ENCODE measurements at places on chromosomes 6 and 20. TPM values are rescaled to one million over a fixed set of nuclear protein-coding genes. Genes with fewer than 3 reads are reported as not detected.

Gene RBM39
- 291 TPM for total RNA-seq

Gene MAP1LC3A
- 32.1 TPM for total RNA-seq

Gene BPIFB1
- not detected for total RNA-seq

Gene GSTA4
- 17.9 TPM for total RNA-seq

Gene FNDC11
- total RNA-seq, result 0.51 TPM

DNA sequence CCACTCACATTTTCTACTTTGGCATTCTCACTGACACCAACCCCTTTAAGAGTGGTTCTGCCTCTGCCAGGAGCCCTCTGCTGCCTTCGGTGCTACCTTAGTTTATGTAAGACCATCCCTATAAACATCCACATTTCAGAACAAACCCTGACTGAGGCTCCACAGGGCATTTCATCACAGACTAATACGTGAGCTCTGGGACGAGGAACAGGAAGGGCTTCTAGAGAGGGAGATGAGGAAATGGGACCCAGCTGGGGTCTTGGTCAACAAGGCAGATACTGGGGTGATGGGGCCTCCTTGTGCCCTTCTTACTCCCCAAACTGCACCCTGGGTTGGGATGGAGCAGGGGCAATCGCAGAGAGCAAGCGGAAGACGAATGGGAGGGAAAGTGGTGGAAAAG is 86.5 kb upstream of the FYN start:
- H3K4me1 ChIP-seq, result no peaks in the 10 kb centered on the region
- no peak overlapping the region for H3K4me3 ChIP-seq
- H3K36me3 ChIP-seq, result no peaks in the 10 kb centered on the region
- peaks cover 8% of the 10 kb centered on the region for H3K27me3 ChIP-seq

DNA sequence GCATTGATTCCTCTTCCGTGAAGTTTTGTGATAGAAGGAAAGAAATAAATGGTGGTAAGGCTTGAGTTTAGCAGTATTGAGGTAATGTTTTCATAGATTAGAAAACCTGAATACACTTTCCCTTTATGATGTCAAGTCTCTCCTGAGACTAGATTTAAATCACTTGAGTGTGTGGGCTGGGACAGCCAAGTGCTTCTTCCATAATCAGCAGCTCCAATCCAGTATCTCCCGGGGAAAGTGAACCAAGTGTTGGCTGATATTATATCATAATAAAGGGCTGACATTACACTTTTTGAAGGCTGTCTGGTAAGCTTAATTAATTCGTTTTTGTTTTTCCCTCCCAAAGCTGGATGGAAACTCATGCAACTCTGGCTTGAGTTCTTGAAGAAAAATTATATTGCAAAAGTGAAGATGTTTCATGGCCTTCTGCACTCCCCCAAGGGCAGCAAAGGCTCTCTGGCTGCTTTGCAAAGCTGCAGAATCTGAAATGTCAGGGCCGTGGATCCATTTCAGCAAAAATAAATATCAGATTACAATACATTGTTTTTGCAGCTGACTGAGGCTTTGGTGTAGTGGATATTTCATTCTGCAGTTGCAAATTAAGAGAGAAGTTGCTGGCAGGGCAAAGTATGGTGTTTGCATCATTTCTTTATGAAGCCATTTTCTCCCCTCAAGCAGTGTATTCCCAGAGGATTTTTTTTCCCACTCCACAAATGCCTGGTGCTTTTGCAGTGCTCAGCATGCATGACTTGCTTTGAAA is 101.2 kb downstream of the MKKS start:
- no peaks in the 10 kb centered on the region for H3K4me1 ChIP-seq
- no peak overlapping the region for H3K27ac ChIP-seq
- no peaks in the 10 kb centered on the region for H3K36me3 ChIP-seq
- no peak overlapping the region for H3K4me3 ChIP-seq
- DNase-seq, result no peak
- no peaks in the 10 kb centered on the region for H3K27me3 ChIP-seq

GRCh38 chr6:35078896-35079295 is 62.2 kb downstream of the TCP11 start:
- no peak overlapping the region for H3K4me3 ChIP-seq
- no peak for DNase-seq
- no peaks in the 10 kb centered on the region for H3K27me3 ChIP-seq
- no peak overlapping the region for H3K27ac ChIP-seq

- DNase-seq, result no peak
- H3K27me3 ChIP-seq, result no peaks in the 10 kb centered on the region
- no peaks in the 10 kb centered on the region for H3K36me3 ChIP-seq
- H3K4me3 ChIP-seq, result no peak overlapping the region
Observed at GRCh38 chr6:80439721-80440470, 333.4 kb downstream of the BCKDHB start.

DNA sequence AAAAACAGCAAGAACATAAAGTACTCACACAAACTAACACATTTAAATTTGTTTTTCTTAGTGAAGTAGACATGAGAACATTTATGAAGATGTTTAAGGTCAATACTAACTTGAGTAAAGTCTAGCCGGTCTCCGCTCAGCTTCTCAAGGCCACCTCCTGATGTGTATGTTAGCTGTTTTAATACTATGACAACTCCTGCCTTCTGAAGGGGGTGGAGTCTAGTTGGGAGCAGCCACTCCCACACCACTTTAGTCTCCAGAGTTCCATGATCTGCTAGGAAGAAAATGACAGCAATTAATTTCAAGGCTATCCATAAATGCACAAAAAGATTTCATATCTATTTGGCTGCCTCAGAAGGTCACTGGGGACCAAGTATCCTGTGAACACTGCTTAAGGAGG is at the start of gene GSTA3:
Gene GSTA3, minus strand, starts transcription at position 168 of the 400 bp plus-strand sequence. CDS start 3,864 bp downstream, outside the sequence.
- H3K4me3 ChIP-seq, result no peak within 1 kb of the TSS
- H3K36me3 ChIP-seq, result no peaks in the 10 kb centered on the region
- no peak for DNase-seq
- H3K4me1 ChIP-seq, result no peaks in the 10 kb centered on the region

GRCh38 chr6:162798546-162799266 is 70.9 kb downstream of the PACRG start:
- no peak overlapping the region for H3K27ac ChIP-seq
- DNase-seq, result no peak

DNA sequence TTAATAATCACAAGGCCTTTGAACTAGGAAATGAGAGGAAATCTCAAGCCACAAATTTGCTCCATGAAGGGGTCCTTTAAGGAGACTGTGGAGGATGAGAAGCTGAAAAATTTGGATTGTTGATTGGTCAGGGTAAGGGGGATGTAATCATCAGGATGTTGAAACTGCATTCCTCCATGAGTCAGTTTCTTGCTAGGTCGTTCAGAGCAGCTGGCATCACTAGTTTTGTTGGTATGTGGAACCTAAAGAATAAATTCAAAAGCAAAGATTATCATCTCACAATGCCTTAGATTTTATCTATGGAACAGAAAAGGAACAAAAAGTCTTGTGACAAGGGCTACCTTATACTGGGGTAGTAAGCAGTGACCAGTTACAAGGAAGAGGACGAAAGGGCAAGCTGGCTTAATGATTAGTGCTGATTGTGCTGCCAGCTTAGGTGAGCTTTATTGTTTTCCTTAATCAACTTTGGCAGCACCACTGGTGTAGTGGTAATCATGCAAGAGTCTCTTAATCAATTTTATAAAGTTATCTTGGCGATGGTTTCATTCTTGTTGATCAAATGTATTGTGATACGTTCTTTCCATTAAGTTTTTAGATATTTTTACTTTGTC is 36.6 kb downstream of the CRISP2 start:
- H3K27me3 ChIP-seq, result no peaks in the 10 kb centered on the region
- no peak overlapping the region for H3K27ac ChIP-seq
- H3K4me1 ChIP-seq, result peaks cover 2% of the 10 kb centered on the region
- H3K36me3 ChIP-seq, result no peaks in the 10 kb centered on the region

GRCh38 chr20:51175724-51176123 is 152.8 kb upstream of the KCNG1 start:
- no peaks in the 10 kb centered on the region for H3K36me3 ChIP-seq
- DNase-seq, result no peak
- H3K27me3 ChIP-seq, result peaks cover 12% of the 10 kb centered on the region
- no peak overlapping the region for H3K4me3 ChIP-seq
- no peak overlapping the region for H3K27ac ChIP-seq

DNA sequence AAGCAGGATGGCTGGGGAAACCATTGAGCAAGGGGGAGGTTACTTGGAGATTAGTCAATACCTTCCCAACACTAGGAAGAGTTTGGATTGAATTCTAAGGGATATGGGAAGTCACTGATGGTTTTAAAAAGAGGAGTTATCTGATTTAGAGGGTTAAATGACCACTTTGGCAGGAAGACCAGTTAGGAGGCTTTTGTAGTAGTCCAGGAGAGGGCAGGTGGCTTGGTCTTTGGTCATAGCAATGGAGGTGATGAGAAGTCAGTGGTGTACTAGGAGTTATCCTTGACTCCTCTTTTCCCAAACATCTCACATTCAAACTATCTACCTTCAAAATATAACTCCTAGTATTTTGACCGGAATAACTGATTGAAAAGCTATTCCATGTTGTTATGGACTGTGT is 644.1 kb downstream of the UTRN start:
- no peak overlapping the region for H3K27ac ChIP-seq
- H3K4me3 ChIP-seq, result no peak overlapping the region
- H3K36me3 ChIP-seq, result no peaks in the 10 kb centered on the region
- no peak for DNase-seq
- H3K27me3 ChIP-seq, result no peaks in the 10 kb centered on the region
- H3K4me1 ChIP-seq, result no peaks in the 10 kb centered on the region

GRCh38 chr20:44580581-44581268 is 1.7 kb upstream of the PKIG start:
- H3K27me3 ChIP-seq, result no peaks in the 10 kb centered on the region
- peak overlapping the region; percentile 96 for H3K27ac ChIP-seq
- peak; percentile 69 for DNase-seq

DNA sequence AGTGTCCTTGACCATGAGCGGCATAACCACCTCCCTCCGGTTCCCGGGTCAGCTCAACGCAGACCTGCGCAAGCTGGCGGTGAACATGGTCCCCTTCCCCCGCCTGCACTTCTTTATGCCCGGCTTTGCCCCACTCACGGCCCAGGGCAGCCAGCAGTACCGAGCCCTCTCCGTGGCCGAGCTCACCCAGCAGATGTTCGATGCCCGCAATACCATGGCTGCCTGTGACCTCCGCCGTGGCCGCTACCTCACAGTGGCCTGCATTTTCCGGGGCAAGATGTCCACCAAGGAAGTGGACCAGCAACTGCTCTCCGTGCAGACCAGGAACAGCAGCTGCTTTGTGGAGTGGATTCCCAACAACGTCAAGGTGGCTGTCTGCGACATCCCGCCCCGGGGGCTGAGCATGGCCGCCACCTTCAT is 4.9 kb downstream of the TUBB1 start:
- DNase-seq, result no peak
- peaks cover 18% of the 10 kb centered on the region for H3K36me3 ChIP-seq
- peaks cover 13% of the 10 kb centered on the region for H3K4me1 ChIP-seq
- H3K27me3 ChIP-seq, result no peaks in the 10 kb centered on the region
- no peak overlapping the region for H3K4me3 ChIP-seq

All from endothelial cell of umbilical vein (primary cell).